ENCODE measurements at places on chromosomes 7 and 10.

DNA sequence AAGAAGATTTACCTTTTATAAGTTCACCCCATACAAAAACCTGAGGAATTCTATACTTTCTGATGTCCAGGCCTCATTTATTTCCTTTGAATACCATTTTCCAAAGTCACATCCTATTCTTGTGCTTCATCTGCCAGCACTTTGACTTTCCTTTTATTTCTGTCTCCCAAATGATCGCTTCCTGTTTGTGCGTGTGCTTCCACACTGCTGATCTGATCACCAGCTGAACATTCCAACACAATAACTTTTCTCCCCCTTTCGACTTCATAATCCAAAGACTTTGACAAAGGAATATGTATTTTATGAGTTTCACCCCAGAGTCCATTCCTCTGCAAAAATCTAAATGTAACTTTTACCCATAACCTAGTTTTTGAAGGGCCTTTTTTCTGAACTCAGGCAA lies 3.1 kb downstream of the ELAPOR2 start:
- no peak for DNase-seq

DNA sequence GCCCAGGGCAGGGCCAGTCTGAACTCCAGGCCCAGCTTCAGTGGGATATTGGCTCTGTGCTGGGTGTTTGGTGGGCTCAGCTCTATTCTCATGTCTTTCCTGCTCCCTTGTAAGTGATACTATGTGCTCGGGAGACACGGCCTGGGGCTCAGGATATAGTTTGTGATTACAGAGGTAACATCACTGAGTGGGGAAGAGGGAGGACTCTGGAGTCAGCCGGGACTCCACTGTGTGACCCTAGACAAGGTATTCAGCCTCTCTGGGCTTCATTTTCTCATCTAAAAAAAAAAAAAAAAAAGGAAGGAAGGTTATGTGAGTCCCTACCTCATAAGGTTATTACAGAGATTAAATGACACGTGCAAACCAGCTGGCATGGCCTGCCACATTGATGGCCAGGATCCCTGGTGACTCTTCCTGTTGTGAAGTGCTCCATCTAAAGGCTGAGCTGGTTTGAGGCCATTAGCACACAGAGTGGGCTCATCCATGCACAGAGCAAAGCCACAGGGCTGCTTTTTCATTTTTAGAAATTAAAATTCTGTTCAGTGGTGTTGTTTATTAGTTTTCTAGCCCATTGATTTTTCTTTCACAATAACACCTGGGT lies 15.7 kb downstream of the SLC13A4 start:
- DNase-seq, result no peak

DNA sequence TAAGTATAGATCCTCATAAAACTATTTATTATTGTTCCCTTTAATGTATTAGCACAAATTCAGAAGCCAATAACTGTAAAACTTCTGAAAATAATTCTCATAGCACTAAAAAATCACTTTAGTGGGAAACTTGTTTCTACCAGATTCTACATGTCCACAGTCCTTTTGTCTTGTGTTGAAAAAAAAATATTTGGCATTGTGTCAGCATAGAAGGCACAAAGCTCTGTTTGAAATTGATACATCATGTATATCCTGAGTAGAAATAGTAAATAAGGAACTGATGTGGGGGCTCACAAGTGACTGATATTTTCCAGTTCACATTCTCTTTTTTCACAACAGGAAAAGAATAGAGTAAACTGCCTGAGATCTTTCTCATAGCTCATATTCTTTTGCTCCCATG lies 134.6 kb downstream of the GRM3 start:
- no peak for DNase-seq

DNA sequence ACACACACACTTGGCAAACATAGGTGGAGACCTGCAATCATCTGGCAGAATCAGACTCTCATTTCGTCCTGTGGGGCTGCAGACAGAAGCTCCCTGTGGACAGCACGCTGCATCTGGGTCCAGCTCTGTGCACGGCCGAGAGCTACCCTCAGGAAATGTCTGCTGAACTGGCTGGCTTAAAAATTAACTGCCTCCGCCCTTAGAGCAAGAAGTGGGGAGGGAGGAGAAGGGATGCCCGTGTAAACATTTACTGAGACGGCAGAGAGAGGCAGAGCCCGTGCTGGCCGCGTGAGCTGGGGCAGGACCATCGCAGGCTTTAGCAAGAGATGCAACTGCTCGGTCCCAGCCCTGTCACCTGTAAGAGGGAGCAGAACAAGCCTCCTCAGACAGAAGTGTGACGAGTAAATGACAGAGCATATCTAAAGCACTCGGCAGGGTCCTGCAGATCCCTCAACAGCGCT lies 81.8 kb downstream of the TNS3 start:
- no peak for DNase-seq

DNA sequence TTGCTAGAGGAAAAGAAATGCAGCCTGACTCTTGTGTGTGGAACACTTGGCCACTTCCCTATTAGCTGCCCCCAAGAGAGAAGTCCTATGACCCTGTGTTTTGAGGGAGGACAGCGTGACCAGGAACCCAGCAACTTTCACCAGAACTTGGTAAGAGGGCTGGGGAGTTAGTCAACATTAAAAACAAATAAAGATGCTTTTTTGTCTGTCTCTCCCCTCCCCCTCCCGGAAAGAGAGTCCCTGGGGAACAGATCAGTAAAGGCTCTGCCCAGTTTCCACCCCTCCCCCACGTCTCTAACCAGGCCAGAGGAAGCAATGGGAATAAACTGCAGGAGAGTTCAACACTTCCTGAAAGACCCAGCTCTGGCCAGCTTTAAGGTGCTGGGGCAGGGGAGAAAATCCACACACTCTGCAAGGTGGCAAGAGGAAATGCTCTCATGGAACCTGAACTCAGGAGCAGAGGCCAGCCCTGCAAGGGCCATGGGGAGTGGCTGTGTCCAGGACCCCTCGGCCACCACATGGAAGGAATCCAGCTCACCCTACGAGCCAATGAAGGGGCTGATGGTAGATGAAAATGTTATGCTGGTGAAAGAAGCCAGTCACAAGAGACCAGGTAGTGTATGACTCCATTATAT lies 21.5 kb downstream of the SH3PXD2A start:
- no peak for DNase-seq

- no peak for DNase-seq
Measured at GRCh38 chr7:139362981-139363380, 3.3 kb downstream of the LUC7L2 start.

GRCh38 chr10:60717852-60718251 lies 60.4 kb upstream of the CDK1 start:
- no peak for DNase-seq

DNA sequence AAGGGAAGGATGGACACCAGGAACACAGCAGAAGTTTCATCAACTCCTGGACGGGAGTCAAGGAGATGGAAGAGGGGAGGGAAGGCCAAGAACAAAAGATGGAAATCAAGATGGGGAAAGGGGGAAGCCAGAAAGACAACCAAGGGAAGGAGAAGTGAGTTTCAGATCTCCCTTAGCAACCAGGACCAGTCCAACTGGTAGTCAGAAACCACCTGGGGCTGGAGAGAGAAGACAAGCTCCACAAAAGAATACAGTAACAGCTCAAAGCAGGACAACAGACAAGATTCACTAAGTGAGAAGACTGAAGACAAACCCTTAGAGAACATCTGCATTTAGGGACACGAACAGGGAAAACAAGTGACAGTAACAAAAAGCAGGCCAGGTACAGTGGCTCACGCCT lies 30.6 kb downstream of the CDCA7L start:
- no peak for DNase-seq

GRCh38 chr10:35908451-35908850 lies 266.4 kb upstream of the FZD8 start:
- DNase-seq, result no peak

- DNase-seq, result no peak
Measured at GRCh38 chr10:19750972-19751371, 65.3 kb upstream of the PLXDC2 start.

DNA sequence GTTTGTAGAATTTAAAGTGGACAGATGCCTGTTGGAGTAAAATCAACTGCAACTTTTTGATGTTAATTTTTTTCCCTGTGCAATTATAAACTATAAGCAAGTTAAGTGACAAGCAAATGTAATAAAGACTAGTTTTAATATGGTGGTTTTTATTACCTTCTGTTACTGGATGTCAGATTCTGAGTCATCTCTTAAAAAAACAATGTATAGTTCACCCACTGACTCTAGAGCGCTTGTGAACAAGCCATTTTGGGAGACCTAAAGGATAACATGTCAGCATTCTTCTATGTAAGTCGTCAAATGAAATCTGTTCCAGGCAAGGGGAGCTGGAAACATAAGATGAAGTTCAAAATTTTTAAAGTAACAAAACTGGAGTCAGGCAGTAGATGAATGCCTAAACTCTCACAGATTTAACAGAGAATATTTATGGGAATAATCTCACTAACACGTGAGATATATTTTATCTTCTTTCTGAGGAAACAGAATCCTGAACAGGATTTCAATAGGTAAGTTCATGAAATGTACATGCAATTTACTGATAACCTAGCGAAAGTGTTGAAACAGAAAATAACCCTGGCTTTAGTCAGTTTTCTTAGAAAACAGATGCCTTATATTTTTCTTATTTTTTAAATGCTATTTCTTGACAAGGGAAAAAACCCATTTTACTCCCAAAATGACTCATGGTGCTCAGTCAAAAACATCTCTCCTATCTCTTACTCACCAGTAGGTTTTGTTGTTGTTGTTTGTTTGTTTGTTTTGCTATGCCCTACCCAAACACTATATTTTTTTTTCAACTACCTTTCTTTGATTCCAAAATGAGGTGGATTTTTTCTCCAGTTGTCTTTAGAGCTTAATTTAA lies 91.7 kb downstream of the SLC39A12 start:
- no peak for DNase-seq

DNA sequence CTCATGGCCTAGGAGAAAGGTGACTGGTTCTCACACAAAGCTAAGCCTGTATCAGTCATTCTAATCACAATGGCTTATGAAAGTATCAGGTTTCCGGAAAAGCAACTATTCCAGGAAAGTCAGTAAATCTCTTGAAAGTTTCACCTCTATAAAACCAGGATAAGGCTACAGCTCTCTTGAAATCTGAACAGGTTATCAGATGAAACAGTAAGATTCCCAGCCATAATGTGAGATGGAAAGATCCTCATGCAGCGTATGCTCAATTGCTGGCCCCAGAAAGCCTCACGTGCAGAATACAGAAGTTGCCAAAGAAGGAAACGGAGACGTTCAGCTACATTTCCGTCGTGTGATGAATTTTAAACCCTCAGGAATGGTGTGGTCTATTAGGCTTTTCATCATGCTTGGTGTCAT lies 90.0 kb downstream of the PFKFB3 start:
- DNase-seq, result no peak

GRCh38 chr7:152956006-152956405 lies 196.5 kb downstream of the ACTR3B start:
- DNase-seq, result no peak

DNA sequence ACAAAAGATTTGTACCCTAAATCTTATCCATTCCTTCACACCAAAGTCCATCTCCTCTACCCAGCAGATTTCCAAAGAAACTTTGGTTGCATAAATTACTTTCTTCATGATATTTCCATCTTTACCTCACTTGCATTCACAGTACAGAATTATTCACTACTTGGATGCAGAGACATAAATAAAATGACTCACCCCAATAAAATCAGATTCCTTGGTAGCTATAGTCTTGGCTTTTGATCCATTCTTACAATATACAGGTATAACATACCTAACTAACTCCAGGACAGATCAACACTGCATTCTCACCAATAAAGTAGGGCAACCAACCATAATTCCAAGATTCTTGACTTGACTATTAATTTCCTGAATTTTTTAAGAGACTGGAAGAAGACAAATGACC lies 815.1 kb downstream of the MAGI2 start:
- DNase-seq, result no peak

DNA sequence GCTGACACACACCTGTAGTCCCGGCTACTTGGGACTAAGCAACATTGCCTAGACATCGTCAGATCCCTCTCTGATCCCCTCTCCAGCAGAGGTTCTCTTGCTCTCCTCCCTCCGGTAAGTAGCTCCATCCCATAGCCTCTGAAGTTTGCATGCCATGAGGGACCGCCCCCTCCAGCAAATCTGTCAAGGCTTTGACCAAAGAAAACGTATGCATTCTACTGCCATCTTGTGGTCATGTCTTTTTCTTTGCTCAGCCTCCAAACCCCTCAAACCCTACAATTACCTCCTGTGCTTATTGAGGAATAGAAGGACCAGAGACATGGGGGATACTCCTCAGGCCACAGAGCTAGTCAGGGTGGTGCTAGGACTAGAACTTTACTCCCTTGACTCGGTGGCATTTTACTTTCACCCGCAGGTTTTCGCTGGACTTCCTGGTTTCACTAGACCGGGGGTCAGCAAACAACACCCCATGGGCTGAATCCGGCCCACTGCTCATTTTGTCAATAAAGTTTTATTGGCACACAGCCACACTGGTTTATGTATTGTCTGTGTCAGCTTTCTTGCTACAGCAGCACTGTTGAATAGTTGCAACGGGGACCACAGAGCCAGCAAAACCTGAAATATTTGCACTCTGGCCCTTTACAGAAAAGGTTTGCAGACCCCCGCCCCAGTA lies 202.6 kb upstream of the FOXK1 start:
- DNase-seq, result no peak

DNA sequence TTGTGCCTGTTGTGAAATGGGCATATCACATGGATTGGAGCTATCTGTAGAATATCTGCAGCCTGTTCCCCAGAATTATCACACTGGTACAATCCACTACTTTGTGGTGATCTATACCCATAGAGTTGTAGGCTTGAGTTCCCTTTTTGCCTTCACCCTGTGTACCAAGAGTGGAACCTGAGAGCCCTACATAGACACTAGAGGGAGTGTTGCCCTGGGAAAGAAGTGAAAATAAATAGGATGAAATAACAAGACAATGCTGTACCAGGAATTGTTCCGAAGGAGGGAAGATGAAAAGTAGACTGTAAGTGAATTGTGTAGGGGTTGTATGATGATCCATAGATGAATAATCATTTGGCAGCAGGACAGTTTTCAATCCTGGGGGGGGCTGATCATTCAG lies 9.0 kb downstream of the SORCS3 start:
- DNase-seq, result no peak

DNA sequence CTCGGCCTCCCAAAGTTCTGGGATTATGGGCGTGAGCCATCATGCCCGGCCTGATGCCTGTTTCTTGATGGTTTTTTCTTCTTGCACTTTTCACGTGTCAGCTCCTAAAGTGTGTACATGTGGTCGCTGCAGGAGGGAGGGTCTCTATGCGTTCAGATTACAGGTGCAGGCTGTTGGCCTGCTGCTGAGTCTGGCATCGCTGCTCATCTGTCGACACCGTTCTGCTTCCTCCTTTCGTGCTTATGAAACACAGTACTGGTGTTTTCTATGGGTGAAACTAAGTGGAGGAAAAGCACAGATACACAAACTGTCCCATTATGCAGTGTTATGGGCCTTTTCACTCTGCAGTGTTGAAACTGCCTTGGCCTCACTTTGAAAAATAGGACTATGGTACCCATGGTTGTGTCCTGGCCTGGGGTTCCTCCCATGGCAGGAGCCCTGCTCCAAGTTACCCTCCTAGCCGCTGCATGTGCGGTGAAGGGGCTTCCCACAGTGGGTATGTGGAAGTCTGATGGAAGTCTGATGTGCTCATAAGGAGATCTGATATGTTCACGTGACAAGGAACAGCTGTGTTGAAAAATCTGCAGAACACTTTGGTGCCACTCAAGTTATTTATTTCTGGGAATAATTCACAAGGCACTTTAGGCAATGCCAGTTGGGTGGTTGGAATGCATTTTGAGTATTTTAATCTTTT lies 23.5 kb downstream of the OGDH start:
- no peak for DNase-seq

GRCh38 chr7:50304129-50304910 lies at the start of gene IKZF1:
TSS of gene IKZF1 (plus strand) at chr7:50304716. CDS start at chr7:50319062, 14,346 bp downstream.
- no peak for DNase-seq

GRCh38 chr10:129055986-129056385 lies 411.1 kb upstream of the MGMT start:
- DNase-seq, result no peak

- DNase-seq, result no peak
Measured at GRCh38 chr10:53079283-53079682, 306.7 kb upstream of the MBL2 start.

All from NCI-H1436 treated with DMSO at 0.1 percent for 48 hours (cell line).